ENCODE measurements at places on chromosomes 4 and X.

DNA sequence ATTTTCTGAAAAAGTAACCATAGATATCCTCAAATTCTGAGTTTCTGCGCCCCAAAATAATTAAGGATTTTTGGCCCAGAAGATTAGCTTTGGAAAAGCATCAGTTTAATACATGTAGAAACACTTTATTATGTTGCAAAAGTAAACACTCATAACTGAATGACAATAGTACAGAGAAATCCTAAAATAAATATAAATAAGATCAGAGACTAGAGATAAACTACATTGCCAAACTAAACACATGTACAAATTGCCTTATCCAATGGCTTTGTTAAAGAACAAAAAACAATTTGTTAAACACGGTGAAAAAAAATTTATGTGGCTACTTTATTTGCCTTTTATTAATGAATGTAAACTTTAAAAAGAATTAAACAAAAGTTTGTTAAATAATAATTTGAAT is 17.5 kb downstream of the SPOCK3 start:
- H3K4me1 ChIP-seq: no peaks in the 10 kb centered on the region
- H3K4me3 ChIP-seq: no peak overlapping the region
- no peak overlapping the region for H3K27ac ChIP-seq
- no peaks in the 10 kb centered on the region for H3K27me3 ChIP-seq
- H3K36me3 ChIP-seq: no peaks in the 10 kb centered on the region
- no peak for DNase-seq

- H3K36me3 ChIP-seq: peaks cover 4% of the 10 kb centered on the region
- no peaks in the 10 kb centered on the region for H3K27me3 ChIP-seq
- H3K4me3 ChIP-seq: no peak overlapping the region
- peak; percentile 78 for DNase-seq
- H3K4me1 ChIP-seq: no peaks in the 10 kb centered on the region
- H3K27ac ChIP-seq: no peak overlapping the region
Observed at GRCh38 chr4:147822128-147822527, 90.2 kb downstream of the ARHGAP10 start.

- no peak for DNase-seq
- no peaks in the 10 kb centered on the region for H3K36me3 ChIP-seq
- H3K27me3 ChIP-seq: no peaks in the 10 kb centered on the region
- H3K4me3 ChIP-seq: no peak overlapping the region
- no peak overlapping the region for H3K27ac ChIP-seq
Observed at GRCh38 chrX:109785053-109785452, 52.0 kb upstream of the ACSL4 start.

- H3K4me3 ChIP-seq: no peak overlapping the region
- DNase-seq: no peak
- H3K27ac ChIP-seq: no peak overlapping the region
- H3K27me3 ChIP-seq: peaks cover 2% of the 10 kb centered on the region
- H3K4me1 ChIP-seq: no peaks in the 10 kb centered on the region
Observed at GRCh38 chrX:652341-652741, 21.8 kb downstream of the SHOX start.

- H3K4me3 ChIP-seq: no peak overlapping the region
- peak; percentile 18 for DNase-seq
- H3K4me1 ChIP-seq: no peaks in the 10 kb centered on the region
- H3K27me3 ChIP-seq: no peaks in the 10 kb centered on the region
- H3K36me3 ChIP-seq: peaks cover 2% of the 10 kb centered on the region
- H3K27ac ChIP-seq: no peak overlapping the region
Observed at GRCh38 chr4:67436742-67437141, 108.6 kb downstream of the CENPC start.
